Activated gamma-delta T cell (primary cell): ENCODE measurements at places on chromosomes 1 and 21.

GRCh38 chr1:53892911-53893310 is 1.1 kb upstream of the DIO1 start:
- no peak for DNase-seq

DNA sequence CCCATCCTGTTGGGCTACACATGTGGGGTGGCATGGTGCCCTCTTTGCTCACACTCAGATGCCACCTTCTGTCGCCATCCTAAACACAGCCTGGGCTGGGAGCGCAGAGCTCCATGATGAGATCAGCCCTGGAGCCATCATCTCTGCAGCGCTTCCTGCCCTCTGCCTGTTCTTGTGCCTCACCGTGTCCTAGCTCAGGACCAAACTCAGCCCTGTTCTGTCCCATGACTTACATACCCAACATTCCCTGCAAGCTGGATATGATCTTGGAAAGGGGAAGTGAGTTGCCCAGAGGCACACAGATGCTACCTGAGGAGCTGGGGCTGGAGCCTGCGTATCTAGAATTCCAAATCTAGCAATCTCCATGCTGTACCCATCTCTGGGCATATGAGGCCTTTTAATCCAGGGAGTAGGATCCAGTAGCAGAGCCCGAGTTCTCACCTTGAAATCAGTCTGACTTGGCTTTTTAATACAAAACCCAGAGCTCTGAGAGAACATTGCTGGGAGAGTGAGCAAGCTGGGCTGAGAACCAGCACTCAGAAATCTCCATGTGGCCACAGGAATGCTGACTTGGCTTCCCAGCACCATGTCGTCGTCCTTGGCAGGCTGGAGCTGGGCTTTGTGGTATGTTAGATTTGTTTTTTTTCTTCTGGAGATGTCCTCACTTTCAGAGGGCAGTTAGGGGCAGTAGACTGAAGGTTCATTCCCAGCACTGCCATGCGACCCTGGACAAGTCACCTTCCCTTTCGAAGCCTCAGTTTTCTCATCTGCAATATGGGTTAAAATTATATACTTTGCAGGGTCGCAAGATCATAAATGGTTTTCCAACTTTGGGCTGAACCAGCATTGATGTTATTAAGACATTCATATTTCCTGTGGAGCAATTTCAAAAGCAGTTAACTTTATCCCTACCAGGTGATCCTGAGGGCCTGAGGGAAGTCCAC is 2.6 kb downstream of the ALPL start:
- no peak for DNase-seq

DNA sequence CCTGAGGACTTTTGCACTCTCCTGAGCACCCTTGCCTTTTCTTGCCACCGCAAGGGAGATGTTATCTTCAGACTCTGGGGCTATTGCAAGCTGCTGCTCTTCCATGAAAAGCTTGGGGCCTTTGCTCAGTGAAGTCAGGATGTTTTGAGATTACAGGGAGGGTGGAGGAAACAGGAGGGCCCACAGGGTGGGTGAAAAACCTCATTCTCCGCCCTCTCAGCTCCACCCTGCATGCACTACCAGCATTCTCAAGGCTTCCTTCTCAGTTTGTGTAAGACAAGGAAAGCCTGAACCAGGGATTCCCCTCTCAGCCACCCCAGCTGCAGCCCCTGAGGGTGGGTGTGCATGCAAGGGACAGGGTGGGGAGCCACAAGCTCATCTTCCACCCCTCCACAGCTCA is 25.8 kb upstream of the ZNF648 start:
- no peak for DNase-seq

GRCh38 chr1:245469734-245470133 is 314.9 kb downstream of the KIF26B start:
- DNase-seq = no peak

DNA sequence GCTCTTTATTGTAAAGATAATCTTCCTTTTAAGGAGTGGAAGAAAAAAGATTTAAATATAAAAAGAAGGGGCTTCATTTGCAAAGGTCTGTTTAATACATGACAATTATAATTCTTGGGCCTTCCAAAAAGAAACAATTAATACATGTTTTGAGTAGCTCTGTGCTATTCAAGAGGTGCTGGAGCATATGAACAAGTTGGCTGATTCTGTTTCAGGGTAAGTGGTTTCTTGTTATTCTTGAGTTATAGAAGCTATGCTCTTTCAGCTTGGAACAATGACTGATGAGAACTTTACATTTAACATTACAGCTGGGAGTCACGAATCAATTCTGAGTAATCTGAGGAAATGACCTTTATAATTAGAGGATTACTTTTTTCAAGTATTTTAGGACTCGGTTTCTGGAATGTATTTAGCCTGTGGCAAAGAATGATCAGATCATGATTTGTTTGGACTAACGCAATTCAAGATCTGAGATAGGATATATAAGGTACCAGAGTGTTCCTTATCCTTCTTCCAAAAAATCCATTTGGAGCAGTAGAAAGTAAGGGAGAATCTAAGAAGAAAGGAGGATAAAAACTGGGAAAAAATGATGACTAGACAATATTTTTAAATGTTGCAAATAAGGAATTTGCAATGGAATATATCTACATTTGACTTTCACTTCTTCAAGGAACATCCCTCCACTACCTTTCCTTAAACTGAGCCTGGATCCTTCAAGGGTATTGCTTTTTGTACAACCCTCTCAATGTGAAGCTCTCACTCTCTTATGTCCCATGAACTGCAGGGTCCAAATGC is 77.1 kb upstream of the KCTD3 start:
- no peak for DNase-seq

- DNase-seq = no peak
Observed at GRCh38 chr21:44951186-44951915, 11.5 kb downstream of the SLX9 start.

DNA sequence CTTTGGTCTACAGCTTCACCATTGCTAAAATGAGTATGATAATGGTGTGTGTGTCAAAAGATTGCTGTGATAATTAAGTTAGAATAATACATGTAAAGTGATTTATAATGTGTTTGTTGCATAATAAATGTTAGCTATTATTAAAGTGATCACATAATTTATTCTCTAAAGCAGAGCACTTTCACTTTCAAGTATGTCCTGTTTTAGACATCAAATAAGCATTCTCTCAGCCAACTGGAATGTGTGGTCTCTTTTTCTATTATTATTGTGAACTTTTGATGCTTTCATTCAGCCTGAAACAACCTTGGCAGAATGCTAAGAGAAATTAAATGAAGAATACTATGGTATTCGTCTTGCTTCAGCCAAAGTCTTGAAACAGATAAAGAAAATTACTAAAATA is 102.8 kb upstream of the COL11A1 start:
- no peak for DNase-seq

- no peak for DNase-seq
Observed at GRCh38 chr1:241202401-241202800, 154.6 kb downstream of the RGS7 start.

DNA sequence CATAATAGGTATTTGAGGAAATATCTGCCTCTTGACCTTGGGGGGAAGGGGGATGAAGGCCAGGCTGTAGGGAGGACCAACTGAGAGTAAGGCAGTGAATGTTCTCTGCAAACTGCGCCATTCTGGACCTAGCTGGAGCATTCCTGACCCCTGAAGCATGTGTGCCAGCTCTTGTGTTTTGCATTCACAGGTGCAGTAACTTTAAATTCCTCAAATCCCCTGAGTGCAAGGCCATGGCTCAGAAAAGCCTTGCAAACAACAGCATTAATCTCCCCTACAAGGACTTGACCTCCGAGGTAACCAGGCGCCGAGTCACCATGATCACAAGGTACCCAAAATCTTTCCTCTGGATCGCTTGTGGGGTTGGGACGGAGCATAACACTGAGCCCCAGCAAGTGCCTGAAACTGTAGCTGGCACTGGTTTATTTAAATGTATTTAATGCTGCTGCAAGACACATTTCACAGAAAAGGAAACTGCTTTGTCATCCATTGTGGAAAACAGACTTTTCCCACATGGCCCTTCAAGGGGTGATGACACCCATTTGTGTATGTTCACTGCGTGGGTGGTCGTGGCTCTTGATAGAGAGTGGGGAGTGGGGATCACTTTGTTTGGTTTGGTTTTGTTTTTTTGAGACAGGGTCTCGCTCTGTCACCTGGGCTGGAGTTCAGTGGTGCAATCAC is 1.7 kb downstream of the MYOCOS start:
- no peak for DNase-seq

- DNase-seq = no peak
Observed at GRCh38 chr1:203479646-203480045, 4.0 kb downstream of the PRELP start.

DNA sequence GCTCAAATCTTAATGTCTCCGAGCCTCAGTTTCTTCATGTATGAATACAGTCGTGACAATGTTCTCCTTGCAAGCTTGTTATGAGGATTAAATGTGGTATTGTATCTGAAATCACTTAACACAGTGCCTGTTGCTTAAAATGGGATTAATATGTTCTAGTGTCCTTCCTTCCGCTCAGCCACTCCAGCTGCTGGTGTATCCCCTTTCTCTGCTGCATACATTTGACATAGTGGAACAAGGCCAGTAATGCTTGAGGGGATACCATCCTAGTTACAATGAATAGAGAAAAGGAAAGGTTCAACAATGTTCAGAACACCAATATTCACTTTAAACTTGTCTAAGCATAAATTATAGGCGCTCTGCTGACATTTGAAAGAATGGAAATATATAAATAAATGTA is 64.0 kb downstream of the PROX1 start:
- DNase-seq = no peak

DNA sequence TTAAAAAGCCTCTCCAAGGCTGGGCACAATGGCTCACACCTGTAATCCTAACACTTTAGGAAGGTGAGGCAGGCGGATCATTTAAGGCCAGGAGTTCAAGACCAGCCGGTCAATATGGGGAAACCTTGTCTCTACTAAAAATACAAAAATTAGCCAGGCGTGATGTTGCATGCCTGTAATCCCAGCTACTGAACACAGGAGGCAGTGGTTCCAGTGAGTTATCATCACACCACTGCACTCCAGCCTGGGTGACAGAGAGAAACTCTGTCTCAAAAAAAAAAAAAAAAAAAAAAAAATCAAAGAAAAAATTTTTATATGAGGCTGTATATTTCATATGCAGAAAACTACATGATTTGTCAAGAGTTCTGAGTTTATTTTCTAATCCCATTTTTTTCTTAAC is 1107.1 kb upstream of the TMPRSS15 start:
- no peak for DNase-seq

GRCh38 chr1:118995312-118996016 is 7.3 kb upstream of the TBX15 start:
- no peak for DNase-seq
